ENCODE measurements at places on chromosomes 3 and 15. TPM values are rescaled to one million over a fixed set of nuclear protein-coding genes. Genes with fewer than 3 reads are reported as not detected.

The WDR93 gene
- total RNA-seq, result 0.18 TPM

The RTP3 gene
- not detected for total RNA-seq

The CTXN2 gene
- 0.05 TPM for total RNA-seq

DNA sequence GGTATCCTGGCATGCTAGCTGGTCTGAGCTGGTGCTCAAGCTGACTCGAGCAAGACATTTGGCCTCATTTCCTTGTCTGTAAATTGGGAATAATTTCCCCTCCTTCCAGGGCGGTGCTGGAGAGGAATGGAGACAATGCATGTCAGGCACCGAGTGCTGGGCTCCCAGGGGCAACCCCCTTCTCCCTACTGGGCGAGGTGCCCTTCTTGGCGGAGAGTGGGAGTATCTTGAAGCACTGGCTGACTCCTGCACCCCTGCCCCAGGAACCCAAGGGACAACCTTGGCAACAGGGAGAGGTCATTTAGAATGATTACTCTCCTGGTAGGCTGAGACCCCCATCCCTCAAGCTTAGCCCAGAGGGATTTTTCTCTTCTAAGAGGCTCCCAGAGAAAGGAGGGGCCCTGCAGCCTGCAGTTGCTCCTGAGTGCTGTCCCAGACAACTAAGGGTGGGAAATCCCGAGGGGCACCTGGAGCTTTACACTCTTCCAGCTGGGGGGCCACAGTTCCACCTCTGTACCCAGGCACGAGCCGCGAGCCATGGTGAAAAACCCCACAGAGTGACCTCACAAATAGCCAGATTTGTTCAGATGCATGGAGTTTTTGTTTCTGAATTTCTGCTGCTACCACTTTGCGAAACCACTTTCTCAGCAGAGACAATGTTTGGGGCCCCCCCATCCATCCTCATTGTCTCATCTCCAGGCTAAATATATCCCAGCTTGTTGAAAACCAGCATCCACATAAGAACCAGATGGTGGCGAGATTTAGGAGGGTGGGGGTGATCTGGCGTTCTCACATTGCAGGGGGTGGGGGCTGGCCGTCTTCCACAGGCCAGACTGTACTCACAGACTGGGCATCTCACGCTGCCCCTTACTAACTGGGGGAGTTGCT is 44.8 kb downstream of the ABTB1 start:
- H3K4me1 ChIP-seq, result no peaks in the 10 kb centered on the region
- no peaks in the 10 kb centered on the region for H3K36me3 ChIP-seq
- no peak overlapping the region for H3K27ac ChIP-seq
- H3K27me3 ChIP-seq, result peaks cover 7% of the 10 kb centered on the region

DNA sequence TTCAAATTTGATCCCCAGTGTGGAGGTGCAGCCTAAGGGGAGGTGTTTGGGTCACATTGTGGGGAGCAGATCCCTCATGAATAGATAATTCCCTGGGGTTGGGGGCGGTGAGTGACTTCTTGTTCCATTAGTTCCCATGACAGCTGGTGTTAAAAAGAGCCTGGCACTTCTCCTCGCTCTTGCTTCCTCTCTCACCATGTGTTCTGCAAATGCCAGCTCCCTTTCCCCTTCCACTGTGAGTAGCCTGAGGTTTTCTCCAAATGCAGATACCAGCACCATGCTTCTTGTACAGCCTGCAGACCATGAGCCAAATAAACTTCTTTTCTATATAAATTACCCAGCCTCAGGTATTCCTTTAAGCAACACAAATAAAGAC is 23.1 kb downstream of the RIOX2 start:
- H3K4me3 ChIP-seq, result no peak overlapping the region
- no peaks in the 10 kb centered on the region for H3K27me3 ChIP-seq
- peaks cover 30% of the 10 kb centered on the region for H3K36me3 ChIP-seq

DNA sequence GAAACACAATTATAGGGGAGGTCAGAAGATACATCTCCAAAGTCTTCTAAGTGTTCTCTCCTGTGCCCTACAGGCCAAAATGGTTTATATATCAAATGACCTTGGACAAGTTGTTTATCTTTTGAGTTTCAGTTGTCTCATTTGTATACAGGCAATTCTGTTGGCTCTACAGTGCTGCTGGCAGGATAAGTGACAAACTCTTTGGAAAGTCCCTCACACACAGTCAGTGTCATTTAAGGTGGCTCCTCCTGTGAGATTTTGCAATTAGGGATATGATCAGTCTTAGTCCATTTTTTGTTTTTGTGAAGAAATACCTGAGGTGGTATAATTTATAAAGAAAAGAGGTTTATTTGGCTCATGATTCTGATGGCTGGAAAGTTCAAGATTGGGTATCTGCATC is 1035.8 kb upstream of the CFAP20DC start:
- no peaks in the 10 kb centered on the region for H3K4me1 ChIP-seq
- no peaks in the 10 kb centered on the region for H3K36me3 ChIP-seq
- no peak overlapping the region for H3K4me3 ChIP-seq
- no peaks in the 10 kb centered on the region for H3K27me3 ChIP-seq
- no peak for DNase-seq
- no peak overlapping the region for H3K27ac ChIP-seq

All from Panc1 (cell line).